ENCODE measurements at places on chromosomes 5 and 9. TPM values are rescaled to one million over a fixed set of nuclear protein-coding genes. Genes with fewer than 3 reads are reported as not detected.

The NME5 gene
- 3.9 TPM for total RNA-seq

DNA sequence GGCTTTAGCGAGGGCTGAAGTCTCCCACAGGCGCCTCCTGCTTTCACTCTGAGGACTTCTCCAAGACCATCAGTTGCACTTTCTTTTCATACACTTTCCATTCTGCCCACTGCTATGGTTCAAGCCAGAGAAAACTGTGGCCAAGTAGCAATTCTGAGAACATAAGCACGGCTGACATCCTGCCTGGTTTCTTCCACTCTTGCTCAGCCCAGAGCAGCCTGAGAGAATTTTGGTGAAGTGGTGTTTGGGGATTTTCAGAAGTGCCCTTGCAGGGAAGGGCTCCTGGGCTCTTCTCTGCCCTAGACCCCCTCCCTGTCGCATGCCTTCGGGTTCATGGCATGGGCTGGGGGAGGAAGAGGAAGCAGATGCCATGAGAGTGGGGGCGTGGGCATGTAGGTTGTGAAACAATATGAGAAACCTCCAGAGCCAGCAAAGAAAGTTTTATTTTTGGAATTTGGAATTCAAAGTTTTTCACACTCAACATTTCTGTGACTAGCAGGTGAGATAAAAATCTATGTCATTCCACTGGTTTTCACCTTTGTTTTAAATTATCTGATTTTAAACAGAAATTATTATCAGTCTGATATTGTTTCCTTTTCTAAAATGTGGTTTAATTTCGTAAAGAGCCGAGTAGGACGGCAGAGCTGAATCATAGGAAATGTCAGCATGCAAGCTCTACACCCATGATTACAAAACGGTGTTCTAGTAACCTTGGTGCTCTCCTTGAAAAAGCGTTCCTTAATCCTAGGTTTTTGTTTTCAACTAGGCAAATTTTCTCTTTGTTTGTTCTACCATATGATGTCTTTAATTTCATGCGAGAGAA, 27.8 kb upstream of the TNFSF8 start:
- no peak for DNase-seq

DNA sequence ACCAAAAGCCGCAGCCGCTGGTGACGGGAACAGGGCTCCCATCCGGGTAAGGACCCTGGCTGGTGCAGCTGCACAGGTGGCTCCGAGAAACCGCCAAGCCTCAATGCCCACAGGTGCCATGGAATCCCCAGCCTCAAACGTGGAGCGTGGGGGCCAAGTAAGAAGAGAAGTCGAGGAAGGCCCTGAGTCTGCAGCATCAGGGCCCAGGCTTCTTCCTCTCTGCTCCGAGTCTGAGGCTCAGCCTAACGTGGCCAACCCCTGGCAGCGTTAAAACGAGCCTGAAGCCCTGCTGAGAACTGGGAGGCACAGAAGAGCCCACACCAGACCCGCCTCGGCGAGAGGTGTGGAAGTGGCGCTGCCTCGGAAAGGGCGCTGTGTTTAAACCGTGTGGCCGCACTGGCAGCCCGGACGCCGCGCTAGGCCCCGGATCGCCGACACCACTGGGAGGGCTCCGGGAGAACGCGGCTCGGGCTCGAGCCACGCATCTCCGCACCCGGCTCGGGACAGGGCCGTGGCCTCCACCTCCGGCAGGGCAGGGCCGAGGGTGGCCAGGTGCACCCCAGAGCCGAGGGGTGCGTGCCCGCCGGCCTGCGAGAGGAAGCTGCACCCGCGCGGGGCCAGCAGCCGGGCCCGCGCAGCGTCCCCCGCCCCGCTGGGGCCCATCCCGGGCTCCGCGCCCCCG, 730 bp downstream of the ZMYND19 start:
- DNase-seq, result no peak

DNA sequence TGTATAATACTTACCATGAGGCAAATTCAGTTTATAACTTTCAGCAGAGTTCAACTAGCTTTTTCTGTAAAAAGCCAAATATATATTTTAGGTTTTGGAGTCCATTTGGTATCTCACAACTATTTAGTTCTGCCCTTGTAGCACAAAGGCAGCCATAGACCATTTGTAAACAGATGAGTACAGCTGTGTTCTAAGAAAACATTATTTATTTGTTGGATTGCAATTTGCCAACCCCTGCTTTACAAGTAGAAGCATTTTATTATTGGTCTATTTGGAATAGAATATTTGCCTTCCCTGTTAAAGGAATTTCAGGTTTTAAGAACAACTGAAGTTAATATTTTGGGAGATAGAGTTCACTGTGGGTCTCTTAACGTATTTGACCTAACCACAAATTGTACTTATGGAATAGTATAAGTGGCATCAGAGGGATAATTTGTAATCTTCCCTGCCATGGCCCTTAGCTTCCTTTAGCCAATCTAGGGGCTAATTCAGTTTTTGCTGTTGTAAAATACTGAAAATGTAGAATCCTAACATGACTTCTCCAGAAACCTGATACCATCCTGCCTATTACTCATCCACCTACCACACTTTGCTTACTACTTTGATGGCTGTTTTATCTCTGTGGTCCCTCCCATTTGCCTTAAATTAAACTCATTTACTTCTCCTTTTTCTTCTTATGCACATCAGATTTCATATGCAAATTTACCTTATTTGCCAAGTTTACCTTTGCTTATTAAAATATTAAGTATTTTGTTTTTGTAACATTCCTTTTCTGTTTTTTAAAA, 109.2 kb downstream of the DMXL1 start:
- no peak for DNase-seq

DNA sequence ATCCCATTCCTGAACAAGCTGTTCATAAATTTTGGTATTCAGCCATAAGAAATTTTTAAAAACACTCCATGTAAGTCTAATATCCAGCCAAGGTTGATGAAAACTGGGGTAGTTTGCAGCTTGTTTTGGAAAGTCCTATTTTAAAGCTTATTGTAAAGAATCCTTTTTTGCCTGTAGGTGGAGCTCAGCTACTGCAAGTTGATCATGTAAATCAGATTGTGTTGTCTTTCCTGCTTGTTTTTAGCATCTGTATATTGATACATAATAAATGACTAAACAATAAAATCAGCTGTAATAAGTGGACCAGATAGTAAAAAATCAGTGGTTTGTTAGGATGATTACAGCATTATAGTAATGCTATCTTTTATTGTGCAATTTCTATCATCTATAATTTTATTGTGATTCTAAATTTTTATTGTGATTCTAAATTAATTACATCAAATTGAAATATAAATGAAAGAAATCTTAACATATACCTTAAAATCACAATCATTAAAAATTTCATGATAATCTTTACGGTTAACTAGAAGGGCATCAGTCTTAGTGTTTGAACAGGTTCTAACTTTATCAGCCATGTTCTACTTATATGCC, 42.4 kb downstream of the CWC27 start:
- DNase-seq, result no peak

DNA sequence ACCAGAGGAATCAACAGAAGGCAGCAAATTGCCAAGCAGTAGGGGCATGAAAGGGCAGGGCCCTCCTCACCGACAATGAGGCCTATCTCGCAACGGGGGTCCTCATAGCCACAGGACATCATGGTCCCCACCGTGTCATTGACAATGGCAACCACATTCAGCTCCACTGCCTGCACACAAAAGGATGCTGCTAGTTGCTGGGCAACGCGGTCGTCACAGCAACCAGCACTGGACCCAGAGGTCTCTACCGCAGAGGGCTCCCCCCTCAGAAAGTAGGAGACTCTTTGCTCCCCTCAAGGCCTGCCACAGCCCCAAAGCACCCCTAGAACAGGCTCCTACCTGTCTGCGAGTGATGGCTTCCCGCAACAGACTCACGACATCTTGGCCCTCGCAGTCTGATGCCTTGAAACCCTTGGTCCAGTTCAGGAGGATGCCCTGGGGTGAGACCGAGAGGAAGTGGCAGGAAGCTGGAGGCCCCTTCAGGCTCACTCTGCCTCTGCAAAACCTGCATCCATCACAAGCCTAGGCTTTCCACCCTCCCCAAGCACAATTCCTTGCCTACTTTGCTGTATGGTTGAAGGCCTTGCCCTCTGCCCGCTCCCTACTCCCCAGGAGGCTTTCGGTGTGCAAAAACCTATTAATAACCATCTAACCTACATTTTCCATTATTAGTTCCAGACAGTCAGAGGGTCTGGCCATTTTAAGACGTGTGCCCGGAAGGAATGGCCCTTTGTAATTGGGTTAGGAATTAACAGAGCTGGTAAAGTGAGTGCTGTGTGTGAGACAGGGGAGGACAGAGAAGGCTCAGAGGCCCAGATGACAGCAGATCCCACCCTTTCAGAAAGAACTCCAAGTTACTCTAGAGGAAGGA, 15.2 kb downstream of the HK3 start:
- no peak for DNase-seq

DNA sequence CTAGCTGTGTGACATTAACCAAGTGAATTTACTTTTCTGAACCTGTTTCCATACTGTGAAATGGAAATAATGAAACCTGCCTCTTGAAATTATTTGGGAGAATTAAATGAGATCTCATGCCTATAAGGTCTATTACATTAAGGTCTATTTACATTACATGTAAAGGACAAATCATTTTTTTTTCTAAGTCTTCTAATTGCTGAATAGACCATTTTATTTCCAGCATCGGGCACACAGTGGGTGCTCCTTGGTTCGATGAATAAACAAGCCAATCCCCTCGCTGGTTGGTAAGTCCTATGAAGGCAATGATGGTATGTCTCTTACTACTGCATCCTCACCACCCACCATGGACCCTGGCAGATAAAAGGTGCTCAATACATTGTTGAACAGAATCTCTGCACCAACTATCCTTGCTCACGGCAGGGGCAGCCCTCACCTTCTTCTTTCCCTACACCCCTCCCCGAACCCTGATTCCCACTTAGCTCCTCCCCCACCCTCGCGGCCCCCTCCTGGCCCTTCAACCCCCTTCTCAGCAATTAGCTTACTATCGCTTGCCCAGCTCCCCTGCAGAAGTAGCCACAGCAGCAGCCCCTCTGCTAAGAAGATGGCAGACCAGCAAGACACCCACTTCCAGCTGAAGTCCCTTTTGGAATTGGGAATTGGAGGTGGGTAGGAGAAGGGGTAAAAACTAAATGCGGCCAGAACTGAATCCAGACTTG, 3.0 kb downstream of the PCDH1 start:
- no peak for DNase-seq

DNA sequence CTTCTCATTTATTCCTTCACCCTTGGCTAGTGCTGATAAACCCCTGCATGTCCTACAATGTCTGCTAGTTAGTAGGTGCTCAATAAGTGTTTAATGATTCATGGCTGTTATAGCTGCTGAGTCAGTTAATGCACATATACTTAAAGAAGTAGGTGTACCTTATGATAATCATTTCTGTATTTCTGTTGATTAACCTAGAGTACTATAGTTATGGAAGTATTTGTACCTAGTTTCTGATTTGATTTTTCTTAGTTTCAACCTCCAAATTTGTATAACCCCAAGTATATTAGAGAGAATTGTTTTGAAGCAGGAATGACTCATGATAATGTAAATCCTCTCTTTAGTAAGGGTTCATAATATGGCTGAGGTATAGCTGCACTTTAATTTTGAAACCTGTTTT, 8.9 kb downstream of the SMAD5 start:
- no peak for DNase-seq

DNA sequence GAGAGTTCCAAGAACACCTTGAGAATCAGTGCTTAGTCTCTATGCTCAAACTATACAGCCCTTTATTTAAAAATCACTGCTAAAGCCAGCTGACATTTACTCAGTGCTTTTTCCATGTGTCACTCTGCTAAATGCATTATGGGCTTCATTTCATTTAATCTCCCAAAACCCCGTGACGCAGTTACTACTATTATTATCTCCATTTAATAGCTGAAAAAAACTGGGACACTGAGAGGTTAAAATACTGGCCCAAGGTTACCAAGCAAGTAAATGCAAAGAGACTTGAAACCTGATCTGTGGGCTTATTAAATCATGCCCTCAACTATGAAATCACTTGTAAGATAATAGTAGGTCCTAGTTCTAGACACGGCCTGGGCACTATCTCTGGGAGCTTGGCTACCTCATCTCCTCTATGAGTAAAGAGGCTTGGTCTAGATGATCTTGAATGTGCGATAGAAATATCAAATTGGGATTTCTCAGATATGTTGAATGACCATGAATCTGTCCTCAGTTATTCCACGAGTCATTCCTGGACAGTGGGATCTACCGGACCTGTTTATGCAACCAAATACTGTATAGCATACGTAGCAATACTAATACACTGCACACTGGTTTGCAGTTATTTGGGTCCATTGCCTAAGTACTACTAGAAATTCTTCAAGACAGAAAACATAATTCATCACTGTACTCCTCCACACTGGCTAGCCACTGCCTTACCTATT, 32.3 kb downstream of the MARCHF11 start:
- no peak for DNase-seq

The PCDHA12 gene
- total RNA-seq, result 6.9 TPM

- no peak for DNase-seq
These were observed 151.1 kb downstream of the MPDZ start for GRCh38 chr9:13128266-13128860.

DNA sequence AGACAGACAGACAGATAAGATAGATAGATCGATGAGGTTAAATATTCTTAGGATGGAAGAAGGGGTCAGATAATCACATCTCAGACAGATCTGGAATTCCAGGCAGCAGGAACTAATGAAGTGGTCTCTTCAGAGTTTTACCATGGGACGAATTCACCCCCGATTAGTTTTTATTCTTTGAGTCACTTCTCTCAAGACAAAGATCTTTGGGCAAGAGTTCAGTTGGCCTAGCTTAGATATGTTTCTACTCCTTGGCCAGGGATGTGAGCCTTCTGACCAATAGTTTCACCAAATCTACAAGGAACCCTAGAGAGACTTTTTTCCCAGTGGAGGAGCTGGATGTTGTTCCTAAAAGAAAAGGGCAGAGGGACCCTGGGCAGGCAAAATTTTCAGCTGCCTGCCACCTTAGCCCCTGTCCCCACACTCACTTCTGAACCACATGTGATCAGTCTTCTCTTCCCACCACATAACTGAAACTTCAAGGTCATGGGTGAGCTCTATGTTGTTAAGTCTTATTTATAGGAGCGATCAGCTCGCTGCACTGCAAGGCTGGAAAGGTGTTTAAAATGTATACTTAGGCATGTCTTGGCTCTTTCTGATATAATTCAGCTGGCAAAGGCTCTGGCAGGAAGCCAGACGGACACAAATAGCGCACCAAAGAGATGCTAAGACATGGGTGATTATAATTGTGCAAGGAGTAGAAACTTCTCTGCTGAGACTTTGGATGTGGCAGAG, 132.9 kb downstream of the PALM2AKAP2 start:
- DNase-seq, result no peak
